ENCODE measurements at places on chromosomes 3 and 15.

GRCh38 chr3:14879211-14879874, 60.6 kb downstream of the FGD5 start:
- DNase-seq = no peak

- DNase-seq = no peak
Measured at GRCh38 chr15:27970661-27971392, 128.3 kb downstream of the OCA2 start.

- no peak for DNase-seq
Measured at GRCh38 chr15:28033443-28033842, 65.7 kb downstream of the OCA2 start.

DNA sequence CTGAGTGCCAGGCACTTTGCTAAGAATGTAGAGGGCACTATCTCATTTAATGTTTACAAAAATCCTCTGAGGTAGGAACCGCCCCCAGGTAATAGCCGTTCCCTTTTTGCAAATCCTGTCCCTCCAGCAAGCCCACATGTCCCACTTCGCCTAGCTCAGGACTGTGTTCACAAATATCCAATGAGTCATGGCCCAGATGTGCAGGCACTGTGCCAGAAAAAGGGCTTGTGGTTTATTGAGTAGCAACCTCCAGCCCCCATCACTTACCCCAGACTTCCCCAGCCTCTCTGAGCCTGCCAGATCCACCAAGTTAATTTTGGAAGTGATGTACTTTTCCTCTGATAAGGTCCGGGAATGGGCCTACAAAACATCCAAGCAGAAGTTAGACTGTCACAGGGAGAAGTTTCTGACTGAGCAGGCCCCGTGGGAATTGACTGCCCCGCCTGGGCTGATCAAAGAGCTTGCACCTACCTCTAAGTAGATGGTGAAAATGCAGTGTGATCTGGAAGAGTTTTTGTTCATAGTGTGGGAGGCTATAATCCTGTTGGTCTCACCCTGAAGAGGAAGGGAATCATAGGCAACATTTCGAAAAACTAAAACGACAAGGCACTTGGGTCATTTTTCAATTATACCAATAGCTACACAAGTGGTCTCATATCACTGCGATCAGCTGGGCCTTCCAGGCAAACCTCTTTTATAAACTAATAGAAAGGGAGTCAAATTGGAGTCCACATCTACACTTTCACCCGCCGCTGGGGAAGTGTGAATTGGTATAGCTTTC, 15.7 kb downstream of the KIF9 start:
- no peak for DNase-seq

- DNase-seq = no peak
Measured at GRCh38 chr3:141076797-141077571, 25.8 kb downstream of the SPSB4 start.

DNA sequence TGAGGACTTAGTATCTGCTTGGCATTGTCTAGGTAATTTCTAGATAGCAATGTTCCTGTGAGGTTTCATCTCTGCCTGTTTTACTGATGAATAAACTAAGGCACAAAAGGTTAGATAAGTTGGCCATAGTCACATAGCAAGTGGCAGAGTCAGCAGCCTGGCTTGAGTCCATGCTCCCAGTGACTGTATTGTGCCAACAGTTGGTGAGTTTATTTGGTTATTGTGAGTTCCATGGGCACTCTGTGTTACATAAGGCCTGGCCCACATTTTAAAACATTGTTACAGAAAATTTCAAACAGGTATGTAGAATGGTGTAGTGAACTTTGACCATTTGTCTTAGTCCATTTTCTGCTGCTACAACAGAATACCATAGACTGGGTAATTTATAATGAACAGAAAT, 15.2 kb downstream of the MCM2 start:
- DNase-seq = no peak
